Cortex of kidney (tissue), 1 donor: ENCODE measurements at places on chromosomes 3 and 15.

- DNase-seq = no peak
Measured at GRCh38 chr3:162217647-162218046, 721.0 kb downstream of the OTOL1 start.

DNA sequence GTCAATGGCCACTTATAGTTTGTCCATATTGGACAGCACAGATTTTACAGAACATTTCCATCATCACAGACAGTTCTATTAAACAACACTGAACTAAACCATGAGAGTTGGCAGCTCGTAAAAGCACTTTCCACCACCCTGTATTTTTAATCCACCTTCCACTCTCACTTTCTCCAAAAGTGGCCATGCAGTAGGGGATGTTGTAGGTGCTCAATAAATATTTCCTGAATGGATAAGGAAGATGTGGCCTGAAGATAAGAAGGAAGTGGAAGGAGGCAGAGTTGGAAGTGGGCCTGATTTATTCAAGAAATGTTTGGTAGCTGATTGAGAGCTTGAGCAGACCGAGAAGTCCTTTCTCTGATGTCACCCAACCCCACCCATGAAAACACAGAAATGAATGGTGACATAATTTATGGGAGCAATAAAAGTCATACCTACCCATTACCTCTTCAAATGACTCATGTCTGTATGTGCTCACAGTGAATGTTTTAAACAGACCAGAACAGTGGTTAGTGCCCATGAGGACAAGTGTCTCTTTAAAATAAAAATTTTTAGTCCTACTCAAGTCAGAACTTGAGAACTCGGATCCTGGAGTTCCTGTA, 39.6 kb upstream of the CTNNB1 start:
- no peak for DNase-seq

DNA sequence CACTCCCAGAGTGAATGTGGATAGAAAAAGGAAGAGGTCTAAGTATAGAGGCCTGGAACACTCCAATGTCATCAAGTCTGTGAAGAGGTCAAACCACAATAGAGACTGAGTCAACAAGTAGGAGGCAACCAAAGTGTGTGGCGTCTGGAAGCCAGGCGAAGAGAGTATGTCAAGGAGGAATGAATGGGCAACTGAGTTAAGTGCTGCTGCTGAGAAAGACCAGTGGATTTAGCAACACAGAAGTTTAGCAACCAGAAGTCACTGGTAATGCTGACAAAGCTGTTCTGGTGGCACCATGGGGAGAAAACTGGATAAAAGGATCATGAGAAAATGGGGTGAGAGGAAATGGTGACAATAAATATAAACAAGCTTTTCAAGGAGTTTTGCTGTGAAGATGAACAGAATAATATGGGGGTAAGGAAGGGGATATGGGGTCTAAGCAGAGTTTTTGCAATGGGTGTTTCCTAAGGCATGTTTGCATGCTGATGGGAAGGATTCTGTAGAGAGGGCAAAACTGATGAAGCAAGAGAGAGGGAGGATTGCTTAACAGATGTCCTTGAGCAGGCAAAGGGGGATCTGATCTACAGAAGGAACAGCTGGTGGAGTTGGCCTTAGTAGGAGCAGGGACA, 38.4 kb downstream of the PCOLCE2 start:
- no peak for DNase-seq

- DNase-seq = no peak
Measured at GRCh38 chr3:9121366-9122001, 128.0 kb downstream of the SRGAP3 start.

DNA sequence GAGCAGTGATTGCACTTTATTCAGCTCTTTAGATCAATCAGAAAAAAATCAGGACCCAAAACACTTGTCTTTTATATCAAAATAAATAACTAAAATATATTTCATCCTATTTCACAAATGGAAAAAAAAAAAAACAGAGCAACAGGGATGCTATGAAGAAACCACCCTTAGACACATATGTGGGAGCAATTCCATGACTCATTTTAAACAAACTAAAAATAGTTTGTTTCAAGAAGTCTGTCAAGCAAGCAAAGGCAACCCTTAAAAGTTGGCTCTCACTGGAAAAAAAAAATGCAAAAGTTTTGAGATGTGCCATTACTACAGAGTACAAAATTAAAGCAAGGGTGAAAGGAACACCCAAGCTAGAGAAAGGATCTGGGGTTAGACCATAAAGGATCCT, 5.7 kb downstream of the ATP13A3 start:
- DNase-seq = no peak

- DNase-seq = no peak
Measured at GRCh38 chr3:129276385-129276784, 2.3 kb upstream of the HMCES start.

DNA sequence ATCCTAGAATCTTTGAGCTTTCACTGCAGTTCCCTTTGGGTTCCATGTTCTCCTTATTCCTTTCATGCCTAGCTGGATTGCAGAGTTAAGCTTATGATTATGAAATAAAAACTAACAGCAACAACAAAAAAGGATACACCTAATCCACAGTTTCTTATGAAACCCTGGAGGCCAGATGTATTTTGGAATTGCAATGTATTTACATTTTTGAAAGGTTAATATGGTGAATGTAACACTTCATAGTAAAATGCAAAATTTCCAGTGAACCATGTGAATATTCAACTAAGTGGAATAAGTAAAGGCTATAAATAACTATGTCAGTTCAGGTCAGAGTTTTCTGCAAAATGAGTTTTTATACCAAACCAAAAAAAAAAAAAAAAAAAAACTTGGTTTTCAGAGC, 65.8 kb upstream of the FLNB start:
- no peak for DNase-seq

- no peak for DNase-seq
Measured at GRCh38 chr3:33165372-33165771, 51.6 kb downstream of the CRTAP start.

GRCh38 chr15:53351373-53351772, 408.1 kb downstream of the WDR72 start:
- no peak for DNase-seq

- DNase-seq = no peak
Measured at GRCh38 chr3:123365450-123366143, 83.3 kb downstream of the ADCY5 start.

GRCh38 chr15:75673426-75674235, 25.9 kb downstream of the SNX33 start:
- no peak for DNase-seq

GRCh38 chr3:181383760-181384159, 328.0 kb upstream of the SOX2 start:
- DNase-seq = no peak

- no peak for DNase-seq
Measured at GRCh38 chr3:8987645-8988383, 24.5 kb upstream of the RAD18 start.

DNA sequence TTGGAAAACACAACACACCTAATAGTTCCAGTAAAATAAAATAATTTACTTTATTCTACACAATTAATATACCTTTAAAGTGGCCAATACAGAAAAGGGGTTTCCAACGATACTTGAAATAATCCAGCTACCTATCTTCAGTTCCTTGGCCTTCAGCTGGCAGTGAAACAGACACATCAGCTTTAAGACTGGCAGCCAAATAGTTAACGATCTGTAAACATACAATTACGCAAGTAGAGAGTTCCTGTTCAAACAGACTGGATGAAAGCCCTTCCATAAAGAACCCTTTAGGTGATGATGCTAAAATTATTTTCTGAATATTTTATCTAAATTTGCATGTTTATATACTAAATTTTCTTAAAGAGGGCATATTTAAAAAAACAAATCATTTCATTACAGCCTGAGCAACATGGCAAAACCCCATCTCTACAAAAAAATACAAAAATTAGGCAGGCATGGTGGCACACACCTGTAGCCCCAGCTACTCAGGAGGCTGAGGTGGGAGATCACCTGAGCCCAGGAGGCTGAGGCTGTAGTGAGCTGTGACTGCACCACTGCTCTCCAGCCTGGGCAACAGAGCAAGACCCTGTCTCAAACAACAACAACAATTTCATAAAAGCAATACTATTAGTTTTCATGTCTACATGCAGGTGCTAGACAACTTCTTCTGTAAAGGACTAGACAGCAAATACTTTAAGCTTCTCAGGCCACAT, 12.9 kb downstream of the DYNC1LI1 start:
- no peak for DNase-seq

DNA sequence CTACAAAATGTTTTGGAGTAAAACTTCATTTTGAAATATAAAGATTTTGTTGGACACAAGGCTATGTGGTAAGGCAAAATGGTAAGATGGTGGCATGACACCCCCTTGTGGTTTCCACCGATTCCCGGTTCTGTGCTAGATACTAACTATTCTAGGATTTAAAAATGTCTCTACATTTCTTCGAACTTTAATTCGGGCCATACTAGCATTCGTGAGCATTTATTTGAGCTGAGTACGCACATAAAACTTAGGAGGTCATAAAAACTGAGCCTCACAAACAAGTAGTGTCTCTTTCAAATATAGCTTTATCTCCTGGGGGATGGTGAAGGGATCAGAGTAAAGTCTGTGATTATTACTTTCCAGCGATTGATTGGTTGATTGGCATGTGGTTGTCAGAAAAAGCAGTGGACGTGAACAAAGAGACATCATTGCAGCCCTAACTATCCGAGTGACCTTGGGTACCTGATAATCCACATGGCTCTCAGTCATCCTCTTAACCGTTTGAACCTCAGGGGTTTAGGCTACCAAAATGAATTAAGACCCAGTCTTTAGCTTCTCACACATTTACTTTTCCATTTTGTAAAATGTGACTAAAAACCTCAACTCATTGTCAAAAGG, 1.1 kb upstream of the ZNF639 start:
- DNase-seq = no peak

DNA sequence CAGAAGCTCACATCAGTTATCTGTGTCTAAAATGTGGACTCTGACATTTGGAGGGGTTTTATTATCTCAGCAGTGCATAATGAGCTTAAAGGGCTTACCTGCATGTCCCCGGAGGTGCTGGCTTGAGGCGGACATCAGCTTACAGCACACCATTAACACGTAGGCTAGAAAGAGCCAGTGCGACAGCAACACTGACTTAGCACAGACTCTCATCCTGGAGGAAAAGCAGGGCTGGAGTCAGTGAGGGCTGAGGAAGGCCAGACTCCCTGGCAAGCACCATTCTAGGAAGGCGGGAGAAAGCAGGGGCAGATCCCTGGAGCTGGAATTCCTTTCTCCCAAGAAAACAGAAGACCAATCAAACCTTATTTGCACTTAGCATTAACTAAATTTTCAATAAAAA, 51.7 kb downstream of the TAFA4 start:
- no peak for DNase-seq
